ENCODE measurements at places on chromosomes 7 and 10. TPM values are rescaled to one million over a fixed set of nuclear protein-coding genes. Genes with fewer than 3 reads are reported as not detected.

DNA sequence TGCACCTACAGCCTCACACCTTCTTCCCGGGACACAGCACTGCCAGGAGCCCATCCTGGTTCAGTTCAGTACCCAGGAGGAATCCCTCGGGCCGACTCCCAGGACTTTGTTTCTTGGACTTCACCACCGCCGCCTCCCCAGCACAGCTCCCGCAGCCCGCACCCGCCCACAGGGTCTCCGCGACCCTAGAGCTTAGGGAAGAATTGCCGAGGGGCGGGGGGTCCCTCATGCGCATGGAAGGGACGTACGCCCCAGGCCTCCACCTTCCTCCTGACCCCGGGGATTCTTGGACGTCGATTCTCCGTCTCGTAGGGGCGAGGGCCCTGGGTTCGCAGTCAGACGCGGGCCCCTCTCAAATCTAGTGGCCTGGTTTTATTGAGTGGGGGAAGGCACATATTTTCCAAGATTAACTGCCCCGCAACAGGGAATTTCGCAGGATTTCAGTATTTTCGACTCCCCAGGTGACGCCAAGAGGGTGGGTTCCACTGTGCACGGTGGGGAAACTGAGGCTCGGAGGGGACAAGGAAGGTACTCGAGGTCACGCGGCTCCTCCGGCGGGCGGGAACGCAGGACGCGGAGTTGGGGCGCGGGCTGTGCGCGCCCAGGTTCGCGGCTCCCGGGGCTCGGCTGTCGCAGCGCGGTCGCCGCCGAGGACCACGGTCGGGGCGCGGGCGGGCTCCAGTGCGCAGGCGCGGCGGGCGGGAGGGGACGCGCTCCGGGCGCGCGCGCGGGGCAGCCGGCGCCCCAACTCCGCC, at the start of gene ADCY1:
ADCY1 (plus strand) TSS at position 708 of the 755 bp plus-strand sequence. CDS start 176 bp downstream, outside the sequence.
- H3K36me3 ChIP-seq = no peaks in the 10 kb centered on the region
- no peak within 1 kb of the TSS for H3K27ac ChIP-seq
- H3K27me3 ChIP-seq = no peaks in the 10 kb centered on the region
- no peak for DNase-seq
- H3K4me3 ChIP-seq = peak within 1 kb of the TSS; percentile 52

DNA sequence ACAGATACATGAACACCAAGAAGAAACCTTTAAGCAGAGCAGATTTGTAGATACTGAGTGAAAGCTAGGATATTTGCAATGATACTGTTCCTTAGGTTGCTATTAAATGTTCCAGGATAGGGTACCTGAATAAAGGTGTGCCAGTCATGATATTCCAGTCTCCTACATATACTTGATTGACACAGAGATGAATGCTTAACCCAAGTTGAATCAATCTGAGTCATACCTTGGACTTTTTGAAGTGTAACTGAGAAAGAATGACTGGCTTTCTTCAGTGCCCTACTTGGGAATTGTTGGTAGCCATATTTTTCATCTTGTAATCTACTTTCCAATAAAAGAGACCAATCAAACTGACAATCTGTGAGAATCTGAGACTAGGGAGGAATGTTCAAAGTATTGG, 805.7 kb upstream of the GHITM start:
- H3K36me3 ChIP-seq = no peaks in the 10 kb centered on the region
- H3K27me3 ChIP-seq = no peaks in the 10 kb centered on the region
- no peak overlapping the region for H3K4me3 ChIP-seq
- no peak for DNase-seq
- no peaks in the 10 kb centered on the region for H3K4me1 ChIP-seq

- no peaks in the 10 kb centered on the region for H3K27me3 ChIP-seq
- DNase-seq = no peak
- H3K27ac ChIP-seq = no peak overlapping the region
- H3K4me1 ChIP-seq = peaks cover 12% of the 10 kb centered on the region
- H3K36me3 ChIP-seq = no peaks in the 10 kb centered on the region
Measured at GRCh38 chr10:84543948-84544347, 215.6 kb downstream of the CCSER2 start.

DNA sequence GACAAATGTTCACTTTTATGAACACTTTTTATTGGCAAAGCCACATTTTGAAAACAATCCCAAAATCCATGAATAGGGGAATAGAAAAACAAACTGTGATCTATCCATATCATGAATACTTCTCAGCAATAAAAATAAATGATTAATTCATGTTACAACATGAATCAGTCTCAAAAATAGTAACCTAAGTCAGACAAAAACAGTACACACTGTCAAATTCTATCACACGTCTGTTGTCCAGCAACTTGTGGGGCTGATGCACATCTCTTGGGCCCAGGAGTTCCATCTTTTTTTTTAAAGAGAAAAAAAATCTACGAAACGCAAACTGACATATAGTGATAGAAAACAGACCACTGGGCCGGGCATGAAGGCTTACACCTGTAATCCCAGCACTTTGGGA, 71.0 kb downstream of the LARP4B start:
- no peak overlapping the region for H3K4me3 ChIP-seq
- no peaks in the 10 kb centered on the region for H3K27me3 ChIP-seq
- no peaks in the 10 kb centered on the region for H3K4me1 ChIP-seq
- no peak overlapping the region for H3K27ac ChIP-seq
- H3K36me3 ChIP-seq = peaks cover 27% of the 10 kb centered on the region

- no peaks in the 10 kb centered on the region for H3K27me3 ChIP-seq
- DNase-seq = no peak
- H3K4me1 ChIP-seq = no peaks in the 10 kb centered on the region
Measured at GRCh38 chr7:123601530-123601929, at the start of gene ASB15. TSS of gene ASB15 (plus strand) at chr7:123601821. CDS start at chr7:123614503, 12,682 bp downstream.

GRCh38 chr7:108576116-108576515, 6.4 kb downstream of the DNAJB9 start:
- no peak for DNase-seq
- H3K4me3 ChIP-seq = no peak overlapping the region
- H3K4me1 ChIP-seq = no peaks in the 10 kb centered on the region
- no peaks in the 10 kb centered on the region for H3K27me3 ChIP-seq

GRCh38 chr7:115662676-115663075, 367.9 kb downstream of the TFEC start:
- H3K36me3 ChIP-seq = no peaks in the 10 kb centered on the region
- no peaks in the 10 kb centered on the region for H3K27me3 ChIP-seq
- no peak overlapping the region for H3K27ac ChIP-seq
- no peak for DNase-seq

DNA sequence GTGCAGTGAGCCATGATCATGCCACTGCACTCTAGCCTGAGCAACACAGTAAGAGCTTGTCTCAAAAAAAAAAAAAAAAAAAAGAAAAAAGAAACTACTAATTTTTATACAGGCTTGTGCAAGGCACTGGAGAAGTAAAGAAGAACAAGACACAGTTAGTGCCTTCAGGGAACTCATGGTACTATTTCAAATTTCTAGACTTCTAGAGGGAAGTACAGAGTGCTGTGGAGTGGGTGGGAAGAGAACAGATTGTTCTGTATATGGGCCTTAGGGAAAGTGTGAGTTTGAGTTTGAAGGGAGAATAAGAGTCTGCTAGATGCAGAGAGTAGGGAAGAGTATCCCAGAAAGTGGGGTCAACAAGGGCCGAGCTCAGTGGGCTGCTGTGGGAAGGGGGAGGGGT, 234.8 kb downstream of the PHTF2 start:
- H3K36me3 ChIP-seq = no peaks in the 10 kb centered on the region
- no peaks in the 10 kb centered on the region for H3K27me3 ChIP-seq
- no peak overlapping the region for H3K4me3 ChIP-seq
- H3K4me1 ChIP-seq = no peaks in the 10 kb centered on the region

- no peak overlapping the region for H3K27ac ChIP-seq
- H3K36me3 ChIP-seq = peaks cover 47% of the 10 kb centered on the region
- no peak overlapping the region for H3K4me3 ChIP-seq
- peaks cover 21% of the 10 kb centered on the region for H3K4me1 ChIP-seq
- no peaks in the 10 kb centered on the region for H3K27me3 ChIP-seq
- no peak for DNase-seq
Measured at GRCh38 chr7:55174856-55175255, 156.0 kb downstream of the EGFR start.

DNA sequence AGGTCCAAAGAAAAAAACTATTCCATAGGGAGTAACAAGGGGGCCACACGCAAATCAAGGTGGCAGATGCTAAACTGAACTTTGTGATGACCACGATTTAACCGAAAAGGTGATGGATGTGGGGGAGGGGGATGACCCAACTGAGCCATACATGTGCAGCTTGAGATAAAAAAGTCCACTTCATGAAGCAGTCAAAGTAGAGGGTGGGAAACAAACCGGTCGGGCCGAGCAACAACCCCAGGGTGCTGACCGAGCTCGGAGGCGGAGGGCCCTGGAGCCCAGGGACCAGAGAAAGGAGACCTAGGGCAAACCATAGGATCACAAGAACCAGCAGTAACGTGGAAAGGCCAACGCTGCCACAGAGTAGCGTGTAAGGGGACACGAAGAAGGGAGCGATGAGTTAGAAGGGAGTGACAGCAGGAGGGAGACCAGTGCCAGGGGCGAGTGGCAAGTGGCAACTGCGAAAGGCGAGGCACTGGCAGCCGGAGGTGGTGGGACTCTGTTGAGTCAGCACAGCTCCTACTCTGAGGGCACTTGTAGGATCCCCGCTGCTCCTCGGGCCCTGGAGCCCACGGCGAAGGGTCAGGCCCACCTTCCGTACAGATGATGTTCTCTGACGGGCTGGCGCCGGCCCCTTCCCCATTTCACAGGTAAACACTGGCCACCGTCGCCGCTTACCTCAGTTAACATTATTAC, 540 bp downstream of the SNX13 start:
- H3K4me1 ChIP-seq = peaks cover 45% of the 10 kb centered on the region
- H3K4me3 ChIP-seq = peak overlapping the region; percentile 82
- H3K27me3 ChIP-seq = no peaks in the 10 kb centered on the region
- H3K36me3 ChIP-seq = no peaks in the 10 kb centered on the region
- peak overlapping the region; percentile 96 for H3K27ac ChIP-seq

- H3K4me1 ChIP-seq = no peaks in the 10 kb centered on the region
- H3K4me3 ChIP-seq = no peak overlapping the region
- H3K27me3 ChIP-seq = no peaks in the 10 kb centered on the region
Measured at GRCh38 chr10:16360425-16360824, 76.4 kb upstream of the PTER start.

DNA sequence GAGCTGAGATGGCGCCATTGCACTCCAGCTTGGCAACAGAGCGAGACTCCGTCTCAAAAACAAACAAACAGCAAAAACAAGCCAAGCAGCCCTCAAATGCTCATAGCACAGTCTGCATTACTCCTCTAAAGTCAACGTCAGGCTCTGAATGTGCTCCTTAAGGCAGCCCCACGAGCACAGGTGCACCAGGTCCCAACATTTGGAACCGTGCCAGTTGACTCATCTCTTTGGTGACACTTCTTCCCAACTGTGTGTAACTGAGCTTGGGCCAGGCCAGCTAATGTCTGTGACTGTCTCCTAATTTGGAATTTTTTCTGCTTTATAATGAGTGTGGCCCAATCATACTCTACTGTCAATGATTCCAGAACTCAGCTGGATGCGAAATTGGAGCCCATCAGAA, 66.3 kb upstream of the EFCAB10 start:
- peaks cover 2% of the 10 kb centered on the region for H3K36me3 ChIP-seq
- DNase-seq = no peak
- H3K4me1 ChIP-seq = peaks cover 30% of the 10 kb centered on the region
- no peak overlapping the region for H3K27ac ChIP-seq
- H3K27me3 ChIP-seq = no peaks in the 10 kb centered on the region

GRCh38 chr10:96673318-96674099, 46.8 kb downstream of the PIK3AP1 start:
- H3K27me3 ChIP-seq = no peaks in the 10 kb centered on the region
- no peak for DNase-seq
- no peak overlapping the region for H3K27ac ChIP-seq
- H3K36me3 ChIP-seq = no peaks in the 10 kb centered on the region

- H3K36me3 ChIP-seq = no peaks in the 10 kb centered on the region
- H3K4me1 ChIP-seq = no peaks in the 10 kb centered on the region
- H3K27me3 ChIP-seq = no peaks in the 10 kb centered on the region
- H3K27ac ChIP-seq = no peak overlapping the region
- DNase-seq = no peak
Measured at GRCh38 chr7:93036149-93036640, 81.6 kb downstream of the SAMD9 start.

- peak overlapping the region; percentile 19 for H3K27ac ChIP-seq
- peak overlapping the region; percentile 6 for H3K4me3 ChIP-seq
- H3K27me3 ChIP-seq = no peaks in the 10 kb centered on the region
- no peak for DNase-seq
- H3K4me1 ChIP-seq = peaks cover 29% of the 10 kb centered on the region
Measured at GRCh38 chr7:139104091-139104450, 5.4 kb downstream of the ZC3HAV1 start.

- peaks cover 26% of the 10 kb centered on the region for H3K4me1 ChIP-seq
- H3K36me3 ChIP-seq = no peaks in the 10 kb centered on the region
- DNase-seq = no peak
- no peak overlapping the region for H3K4me3 ChIP-seq
- no peaks in the 10 kb centered on the region for H3K27me3 ChIP-seq
Measured at GRCh38 chr7:35336444-35336843, 82.5 kb upstream of the TBX20 start.

Gene IFIT1B
- 0.24 TPM for total RNA-seq

Gene TMEM184A
- total RNA-seq = not detected

Gene PRTFDC1
- total RNA-seq = 5.6 TPM

Gene RBP3
- not detected for total RNA-seq

Gene TMED4
- total RNA-seq = 120 TPM

Gene MLXIPL
- total RNA-seq = 1.3 TPM

Gene TNPO3
- 23.5 TPM for total RNA-seq

Gene TMEM273
- total RNA-seq = 14.8 TPM

Gene CUZD1
- not detected for total RNA-seq
